ENCODE measurements at places on chromosomes 12 and 14. TPM values are rescaled to one million over a fixed set of nuclear protein-coding genes. Genes with fewer than 3 reads are reported as not detected.

- no peaks in the 10 kb centered on the region for H3K36me3 ChIP-seq
- peaks cover 16% of the 10 kb centered on the region for H3K4me1 ChIP-seq
- no peak overlapping the region for H3K27ac ChIP-seq
- H3K4me3 ChIP-seq, result no peak overlapping the region
Measured at GRCh38 chr12:4032924-4033615, 159.9 kb upstream of the PARP11 start.

DNA sequence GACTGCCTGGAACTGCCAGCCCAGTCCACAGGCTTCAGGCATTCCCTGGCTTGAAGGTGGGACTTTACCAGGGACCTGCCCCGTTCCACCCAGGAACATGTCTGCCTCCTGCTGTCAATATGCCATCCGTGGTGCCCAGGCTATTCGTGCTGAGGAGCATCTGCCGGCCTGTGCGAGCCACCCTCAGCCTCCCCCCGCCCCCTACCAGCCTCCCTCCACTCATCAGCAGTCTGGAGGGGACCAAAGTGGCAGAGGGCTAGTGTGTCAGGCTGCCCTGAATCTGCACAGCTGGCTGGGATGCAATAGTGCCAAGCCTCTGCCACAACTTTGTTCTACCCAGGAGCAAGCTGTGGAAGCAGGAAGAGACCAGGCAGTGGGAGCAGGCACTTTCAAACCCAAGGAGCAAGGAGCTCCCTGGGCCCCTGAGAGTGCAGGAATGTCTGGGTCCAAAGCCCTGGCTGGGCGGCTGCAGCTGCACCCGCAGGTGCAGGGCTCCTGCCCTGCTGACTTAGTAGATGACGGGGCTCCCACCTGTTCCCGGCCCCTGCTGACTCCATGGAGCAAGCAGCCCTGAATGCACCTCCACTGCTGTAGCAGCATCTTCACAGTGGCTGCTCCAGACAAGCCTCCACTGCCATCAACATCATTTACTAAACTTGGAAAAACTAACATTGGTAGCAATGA, 423.2 kb downstream of the RERGL start:
- no peak overlapping the region for H3K4me3 ChIP-seq
- H3K27ac ChIP-seq, result no peak overlapping the region
- no peaks in the 10 kb centered on the region for H3K4me1 ChIP-seq
- no peaks in the 10 kb centered on the region for H3K27me3 ChIP-seq

GRCh38 chr12:67410246-67410645, 141.1 kb downstream of the CAND1 start:
- no peaks in the 10 kb centered on the region for H3K36me3 ChIP-seq
- no peak overlapping the region for H3K4me3 ChIP-seq
- DNase-seq, result no peak
- no peaks in the 10 kb centered on the region for H3K27me3 ChIP-seq
- H3K4me1 ChIP-seq, result no peaks in the 10 kb centered on the region
- no peak overlapping the region for H3K27ac ChIP-seq

- DNase-seq, result no peak
- peaks cover 3% of the 10 kb centered on the region for H3K27me3 ChIP-seq
- peaks cover 17% of the 10 kb centered on the region for H3K4me1 ChIP-seq
- H3K27ac ChIP-seq, result no peak overlapping the region
Measured at GRCh38 chr14:91115986-91116770, 2.3 kb downstream of the DGLUCY start.

DNA sequence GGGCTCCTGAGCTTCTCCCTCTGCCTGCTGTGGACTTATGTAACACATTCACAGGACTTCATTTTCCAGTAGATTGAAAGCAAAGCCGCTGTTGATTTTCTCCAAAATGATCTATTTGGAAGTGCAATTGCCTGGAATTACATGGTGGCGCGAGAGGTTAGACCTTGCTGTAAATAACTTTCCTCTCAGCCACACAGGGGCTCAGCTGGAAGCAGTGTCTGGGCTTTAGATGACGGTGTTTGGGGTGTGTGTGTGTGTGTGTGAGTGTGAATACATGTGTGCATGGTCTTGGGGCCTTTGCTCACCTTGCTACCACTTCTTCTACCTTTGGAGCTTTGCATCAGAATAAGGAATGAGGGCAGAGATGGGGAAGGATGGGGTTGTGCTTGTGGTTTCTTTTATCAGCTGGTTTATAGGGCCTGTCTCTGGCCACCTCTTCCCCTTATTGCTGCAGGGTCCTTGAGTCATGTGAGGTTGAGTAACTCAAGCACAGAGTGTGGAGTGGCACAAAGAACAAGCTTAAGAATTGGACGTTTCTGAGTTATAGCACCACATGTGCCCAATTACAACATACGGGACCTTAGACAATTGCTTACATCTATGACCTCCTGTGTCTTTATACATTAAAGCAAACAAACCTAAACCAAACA, 280.6 kb downstream of the NRXN3 start:
- no peak overlapping the region for H3K4me3 ChIP-seq
- no peak overlapping the region for H3K27ac ChIP-seq
- H3K27me3 ChIP-seq, result no peaks in the 10 kb centered on the region
- no peak for DNase-seq
- no peaks in the 10 kb centered on the region for H3K4me1 ChIP-seq

- no peaks in the 10 kb centered on the region for H3K27me3 ChIP-seq
- H3K4me1 ChIP-seq, result no peaks in the 10 kb centered on the region
- no peak overlapping the region for H3K27ac ChIP-seq
Measured at GRCh38 chr14:76883447-76883846, 57.2 kb downstream of the LRRC74A start.

- H3K27me3 ChIP-seq, result no peaks in the 10 kb centered on the region
- no peaks in the 10 kb centered on the region for H3K4me1 ChIP-seq
- no peaks in the 10 kb centered on the region for H3K36me3 ChIP-seq
- no peak overlapping the region for H3K27ac ChIP-seq
- H3K4me3 ChIP-seq, result no peak overlapping the region
Measured at GRCh38 chr14:55813630-55814029, 233.6 kb downstream of the KTN1 start.

DNA sequence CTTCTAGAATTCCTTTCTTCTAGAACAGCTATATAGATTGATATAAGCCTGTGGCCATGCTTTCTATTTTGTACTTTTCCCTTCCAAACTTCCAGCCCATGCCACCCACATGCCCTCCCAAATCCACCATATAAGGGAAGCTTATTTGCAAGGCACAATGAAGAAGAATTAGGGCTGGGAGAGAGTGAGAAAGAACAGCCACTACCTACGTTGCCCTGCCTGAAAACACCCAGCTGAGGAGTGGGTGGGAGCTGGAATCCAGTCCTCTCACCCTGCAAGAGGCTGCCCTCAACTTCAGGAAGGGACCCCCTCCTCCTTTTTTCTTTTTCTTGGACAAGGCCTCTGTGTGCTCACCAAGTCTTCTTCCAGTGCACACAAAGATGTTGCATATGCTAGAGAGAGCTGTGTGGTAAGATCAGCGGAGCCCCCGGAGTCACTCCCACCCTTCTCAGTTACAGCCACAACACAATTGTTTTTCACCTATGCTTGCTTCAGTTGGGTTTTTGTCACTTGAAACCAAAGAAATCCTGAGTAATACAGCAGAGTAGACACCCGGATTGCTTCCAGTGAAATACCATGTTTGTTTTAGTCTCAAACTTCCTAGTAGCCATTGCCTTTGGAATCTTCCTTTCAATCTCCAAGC, 38.8 kb downstream of the CDKL1 start:
- H3K4me3 ChIP-seq, result no peak overlapping the region
- H3K36me3 ChIP-seq, result no peaks in the 10 kb centered on the region
- DNase-seq, result no peak
- peaks cover 3% of the 10 kb centered on the region for H3K4me1 ChIP-seq

DNA sequence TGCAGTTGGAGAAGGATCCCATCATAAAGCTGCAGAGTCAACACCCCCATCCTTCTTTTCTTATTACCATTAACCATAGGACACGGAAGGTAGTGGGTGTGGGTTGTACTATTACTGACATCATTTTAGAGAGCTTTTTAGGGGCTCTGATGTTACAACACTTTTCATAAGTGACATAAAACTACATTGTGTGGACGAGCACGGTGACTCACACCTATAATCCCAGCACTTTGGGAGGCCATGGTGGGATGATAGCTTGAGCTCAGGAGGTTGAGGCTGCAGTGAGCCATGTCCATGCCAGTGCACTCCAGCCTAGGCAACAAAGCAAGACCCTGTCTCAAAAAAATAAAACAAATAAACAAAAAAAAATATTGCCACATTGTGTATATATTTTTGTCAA, 167.1 kb downstream of the DUSP6 start:
- H3K27ac ChIP-seq, result no peak overlapping the region
- no peak for DNase-seq
- H3K4me3 ChIP-seq, result no peak overlapping the region

DNA sequence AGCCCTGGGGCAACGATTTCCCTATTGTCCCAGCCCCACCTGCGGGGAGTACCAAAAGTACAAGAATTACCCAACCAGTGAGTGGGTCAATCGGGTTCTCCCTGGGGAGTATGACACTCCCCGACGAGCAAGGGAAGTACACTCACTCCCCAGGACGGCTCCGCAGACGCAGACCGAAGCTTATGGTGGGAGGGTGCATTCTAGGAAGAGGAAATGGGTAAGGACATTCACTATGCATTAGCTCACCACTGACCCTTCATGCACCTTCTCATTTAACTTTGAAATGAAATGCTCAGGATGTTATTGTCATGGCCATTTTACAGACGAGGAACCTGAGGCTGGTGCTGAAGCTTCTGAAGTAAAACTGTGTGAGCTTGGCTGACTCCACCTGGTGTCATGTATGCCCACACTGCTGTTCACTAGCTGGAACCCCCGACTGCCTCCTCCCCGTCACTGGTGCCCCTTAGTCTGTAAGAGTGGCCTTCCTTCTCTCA, 45.8 kb upstream of the TMED10 start:
- H3K27me3 ChIP-seq, result no peaks in the 10 kb centered on the region
- peak; percentile 91 for DNase-seq
- H3K4me3 ChIP-seq, result no peak overlapping the region
- H3K4me1 ChIP-seq, result peaks cover 18% of the 10 kb centered on the region
- peak overlapping the region; percentile 77 for H3K27ac ChIP-seq

GRCh38 chr12:132668191-132669088, 18.7 kb downstream of the POLE start:
- H3K36me3 ChIP-seq, result peaks cover 15% of the 10 kb centered on the region
- no peaks in the 10 kb centered on the region for H3K4me1 ChIP-seq
- no peak for DNase-seq
- H3K27me3 ChIP-seq, result no peaks in the 10 kb centered on the region
- no peak overlapping the region for H3K4me3 ChIP-seq

DNA sequence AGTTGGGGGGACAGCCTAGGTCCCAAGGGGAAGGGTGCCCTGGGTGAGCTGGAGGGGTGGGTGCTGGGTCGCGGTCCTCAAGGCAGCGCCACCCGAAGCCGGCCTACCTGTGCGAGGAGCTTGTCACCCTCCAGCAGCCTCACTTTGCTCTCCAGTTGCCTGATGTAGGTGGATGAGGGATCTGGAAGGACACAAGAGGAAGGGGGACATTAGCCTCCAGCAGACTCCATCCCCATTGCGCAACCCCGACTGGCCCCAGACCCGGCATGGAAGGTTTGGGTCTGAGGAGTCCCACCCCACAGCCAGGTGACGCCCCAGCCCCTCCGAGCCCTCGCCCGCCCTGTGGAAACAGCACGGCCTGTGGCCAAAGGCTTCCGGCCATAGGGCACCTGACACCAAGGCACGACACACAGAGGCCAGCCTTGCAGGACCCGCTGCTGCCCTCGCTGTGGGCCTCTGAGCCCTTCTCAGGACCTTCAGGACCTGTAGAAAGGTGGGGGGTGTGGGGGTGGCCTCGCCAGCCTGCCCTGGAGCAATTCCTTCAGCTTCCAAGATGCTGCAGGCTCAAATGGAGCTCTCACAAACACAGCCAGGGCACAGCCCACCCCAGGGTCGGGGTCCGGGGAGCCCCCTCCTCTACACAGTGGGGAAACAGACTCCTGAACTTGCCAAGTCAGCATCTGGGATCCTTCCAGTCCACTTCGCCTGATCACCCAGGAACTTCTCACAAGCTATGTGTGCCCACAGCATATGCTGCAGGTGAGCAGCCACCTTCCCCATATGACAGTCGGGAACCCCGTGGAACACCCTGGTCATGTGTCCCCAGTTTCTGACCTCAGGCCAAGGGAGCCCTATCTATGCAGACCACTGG, 54.9 kb downstream of the CCNK start:
- H3K4me3 ChIP-seq, result no peak overlapping the region
- H3K27me3 ChIP-seq, result no peaks in the 10 kb centered on the region
- no peaks in the 10 kb centered on the region for H3K36me3 ChIP-seq
- peaks cover 55% of the 10 kb centered on the region for H3K4me1 ChIP-seq

DNA sequence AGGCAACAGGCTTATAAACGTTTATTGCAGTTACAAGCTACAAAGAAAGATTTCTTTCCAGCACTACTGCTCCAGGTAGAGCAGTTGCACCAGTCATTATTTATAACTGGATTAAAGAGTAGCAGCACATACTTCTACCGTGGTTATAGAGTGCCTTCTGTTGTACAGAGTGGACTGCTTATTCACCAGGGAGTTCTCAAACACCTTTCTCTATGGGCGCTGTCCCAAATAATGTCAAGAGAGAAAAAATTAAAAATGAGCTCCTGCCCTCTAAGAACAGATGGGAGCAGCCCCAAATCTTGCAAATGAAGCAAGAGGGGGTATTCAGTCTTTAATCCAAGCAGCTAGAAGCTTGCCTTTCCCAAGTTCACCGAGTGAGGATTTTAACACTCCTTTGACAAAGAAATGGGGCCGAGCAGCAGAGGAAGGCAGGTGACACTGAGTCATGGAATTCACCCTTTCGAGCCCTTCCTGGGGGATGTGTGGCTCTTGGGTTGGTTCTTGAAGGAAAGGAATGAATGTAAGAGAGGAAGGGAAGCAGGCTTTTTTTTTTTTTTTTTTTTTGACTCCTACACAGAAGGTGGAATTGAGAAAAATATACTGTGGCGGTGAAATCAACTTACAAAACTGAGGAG, 181.2 kb downstream of the PRKCH start:
- no peak overlapping the region for H3K27ac ChIP-seq
- H3K4me3 ChIP-seq, result no peak overlapping the region
- no peaks in the 10 kb centered on the region for H3K36me3 ChIP-seq
- H3K4me1 ChIP-seq, result peaks cover 33% of the 10 kb centered on the region
- DNase-seq, result peak; percentile 61

GRCh38 chr14:48247977-48248376, 572.6 kb upstream of the MDGA2 start:
- no peak for DNase-seq
- H3K4me1 ChIP-seq, result no peaks in the 10 kb centered on the region
- no peaks in the 10 kb centered on the region for H3K27me3 ChIP-seq
- H3K4me3 ChIP-seq, result no peak overlapping the region
- H3K27ac ChIP-seq, result no peak overlapping the region

DNA sequence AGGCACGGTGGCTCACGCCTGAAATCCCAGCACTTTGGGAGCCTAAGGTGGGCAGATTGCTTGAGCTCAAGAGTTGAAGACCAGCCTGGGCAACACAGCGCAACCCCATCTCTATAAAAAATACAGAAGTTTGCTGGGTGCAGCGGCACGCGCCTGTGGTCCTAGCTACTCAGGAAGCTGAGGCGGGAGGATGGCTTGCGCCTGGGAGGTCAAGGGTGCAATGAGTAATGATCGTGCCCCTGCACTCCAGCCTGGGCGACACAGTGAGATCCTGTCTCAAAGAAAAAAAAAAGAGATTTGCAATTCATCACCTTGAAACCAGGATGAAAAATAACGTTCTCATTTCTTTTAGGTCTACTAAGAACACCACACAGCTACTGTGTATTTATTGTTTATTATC, 4.0 kb downstream of the STX2 start:
- H3K4me3 ChIP-seq, result no peak overlapping the region
- no peaks in the 10 kb centered on the region for H3K27me3 ChIP-seq
- no peak for DNase-seq
- H3K36me3 ChIP-seq, result no peaks in the 10 kb centered on the region
- no peak overlapping the region for H3K27ac ChIP-seq

- no peaks in the 10 kb centered on the region for H3K4me1 ChIP-seq
- H3K27me3 ChIP-seq, result no peaks in the 10 kb centered on the region
- no peak overlapping the region for H3K4me3 ChIP-seq
Measured at GRCh38 chr14:36682338-36682737, 20.7 kb downstream of the PAX9 start.

The AQP6 gene
- not detected for total RNA-seq

The GZMB gene
- total RNA-seq, result not detected

The CEP83 gene
- total RNA-seq, result 12.4 TPM

The SYNDIG1L gene
- total RNA-seq, result not detected

The PAX9 gene
- total RNA-seq, result 1.9 TPM

Data from astrocyte (in vitro differentiated cells and primary cell).